ENCODE measurements at places on chromosomes 4 and X.

GRCh38 chr4:12207396-12207795, 778.7 kb upstream of the HS3ST1 start:
- DNase-seq, result no peak

DNA sequence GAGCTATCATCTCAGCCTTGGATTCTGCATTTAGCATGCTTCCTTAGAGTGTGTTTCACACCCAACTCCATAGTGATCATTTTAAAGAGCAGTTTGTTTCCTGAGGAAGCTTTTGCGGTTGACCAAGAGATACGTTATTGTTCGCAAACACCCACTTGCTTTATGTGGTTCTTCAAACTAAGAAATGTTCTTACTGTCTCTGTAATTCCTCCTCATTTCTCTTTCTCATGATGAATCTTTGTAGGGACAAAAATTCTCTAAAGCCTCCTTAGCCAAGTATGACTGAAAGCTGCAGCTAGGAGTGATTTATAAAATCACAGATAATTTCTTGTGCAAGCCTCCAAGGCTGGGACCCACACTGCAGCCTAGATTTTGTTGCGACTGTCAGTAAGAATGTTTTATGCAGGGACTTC, 10.0 kb downstream of the TNIP3 start:
- DNase-seq, result peak; percentile 38

DNA sequence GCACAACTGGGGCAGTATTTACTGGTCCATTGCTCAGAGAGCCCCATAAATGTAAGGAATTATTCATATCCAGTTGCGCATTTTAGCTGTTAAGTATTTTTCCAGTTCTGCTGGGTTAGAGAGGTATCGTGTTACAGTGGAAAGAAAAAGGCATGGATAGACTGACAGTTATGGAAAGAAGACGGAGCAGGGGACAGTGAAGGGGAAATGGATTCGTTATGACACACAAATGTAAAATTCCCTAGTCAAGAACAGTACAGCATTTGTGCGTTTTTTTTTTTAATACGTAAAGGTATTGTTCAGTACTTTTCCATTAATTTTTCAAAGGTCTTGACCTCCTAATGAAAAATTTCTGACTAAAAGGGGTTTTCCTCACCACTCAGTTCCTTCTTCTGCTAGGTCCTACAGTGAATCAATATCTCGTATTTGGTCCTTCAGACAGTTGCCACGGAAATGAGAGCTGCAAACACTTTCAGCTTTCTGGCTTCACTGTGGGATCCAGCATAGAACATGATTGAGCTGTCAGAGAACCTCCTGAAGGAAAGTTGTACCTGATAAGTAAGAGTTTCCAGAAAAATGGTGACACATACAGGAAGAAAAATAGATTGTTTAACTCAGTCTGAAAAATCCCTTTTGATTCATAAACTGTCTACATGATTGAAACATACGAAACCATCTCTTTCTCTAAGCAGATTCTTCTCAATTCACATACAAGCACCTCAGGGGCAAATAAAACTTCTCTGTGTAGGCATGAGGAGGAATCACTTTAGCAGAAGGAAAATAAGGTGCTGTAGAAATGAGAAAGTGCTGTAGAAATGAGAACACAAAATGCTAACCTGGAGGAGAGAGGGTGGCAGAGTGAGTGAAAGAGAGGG, 21.8 kb upstream of the BBS12 start:
- DNase-seq, result no peak

DNA sequence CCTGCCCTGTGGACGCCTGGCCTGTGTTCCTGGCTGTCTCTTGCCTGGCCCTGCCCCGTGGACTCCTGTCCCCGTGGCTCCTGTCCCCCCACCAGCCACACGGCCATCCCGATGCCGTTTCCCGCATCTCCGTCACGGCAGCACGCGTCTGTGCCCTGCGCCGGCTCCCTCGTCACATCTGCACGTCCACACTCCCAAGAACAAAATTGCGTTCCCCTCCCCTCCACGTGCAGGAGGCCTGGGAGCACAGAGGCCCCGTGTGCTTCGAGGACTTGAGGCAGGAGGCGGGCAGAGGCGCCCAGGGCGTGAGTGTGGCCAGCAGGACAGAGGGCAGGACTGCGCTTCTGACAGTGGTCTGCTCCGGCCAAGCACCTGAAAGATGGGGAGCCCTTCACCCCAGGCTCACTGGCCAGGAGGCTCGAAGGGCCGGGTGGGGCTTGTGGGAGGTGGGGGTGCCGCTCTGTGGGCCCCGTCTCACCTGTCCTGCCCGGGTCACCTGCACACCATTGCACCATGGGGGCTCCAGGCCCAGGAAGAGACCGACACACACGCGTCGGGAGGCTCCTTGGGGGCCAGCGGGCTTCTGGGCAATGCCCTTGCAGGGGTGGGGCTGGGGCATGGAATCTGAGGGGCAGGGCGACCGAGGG, 17.3 kb downstream of the FGFRL1 start:
- no peak for DNase-seq

GRCh38 chr4:71259911-71260331, 78.9 kb upstream of the SLC4A4 start:
- no peak for DNase-seq

- no peak for DNase-seq
Observed at GRCh38 chrX:103805860-103806259, 26.2 kb downstream of the RAB9B start.

DNA sequence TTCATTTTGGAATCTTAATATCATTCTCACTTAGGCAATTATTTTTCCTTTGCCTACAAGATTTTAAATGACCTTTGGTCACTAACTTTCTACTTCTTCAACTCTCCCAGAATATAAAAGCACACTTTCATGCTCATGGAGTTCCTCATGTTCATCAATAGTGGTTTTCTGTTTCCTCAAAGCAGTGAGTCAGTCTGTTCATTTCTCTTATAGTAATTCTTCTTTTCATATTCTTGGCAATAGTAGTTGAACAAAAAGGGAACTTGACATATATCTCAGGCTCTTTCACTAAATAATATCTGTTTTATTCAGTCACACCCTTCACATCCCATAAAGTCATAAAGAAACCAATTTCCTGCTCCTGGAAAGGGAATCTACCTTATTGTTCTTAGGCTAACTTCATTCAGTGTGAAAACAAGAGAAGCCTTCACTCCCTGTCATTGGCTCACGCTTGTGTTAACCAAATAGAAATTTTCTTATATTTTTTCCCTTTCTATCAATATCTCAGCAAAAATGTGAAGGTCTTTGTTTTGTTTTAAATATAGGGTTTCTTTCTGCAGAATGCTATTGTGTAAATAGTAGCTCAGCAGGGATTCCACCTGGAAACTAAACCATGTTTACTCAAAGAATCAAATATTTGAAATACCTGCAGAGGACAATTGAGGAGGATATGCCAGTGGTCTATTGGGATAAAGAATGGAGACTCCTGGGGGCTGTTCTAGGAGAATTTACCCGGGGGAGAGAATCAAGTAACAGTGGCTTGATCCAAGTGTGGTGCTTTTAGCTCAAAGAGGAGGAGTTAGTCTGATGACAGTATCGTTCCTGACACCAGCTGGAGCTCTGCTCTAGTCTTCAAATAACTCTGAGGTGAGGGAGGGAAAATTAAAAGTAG, 13.4 kb upstream of the TNIP3 start:
- DNase-seq, result no peak

DNA sequence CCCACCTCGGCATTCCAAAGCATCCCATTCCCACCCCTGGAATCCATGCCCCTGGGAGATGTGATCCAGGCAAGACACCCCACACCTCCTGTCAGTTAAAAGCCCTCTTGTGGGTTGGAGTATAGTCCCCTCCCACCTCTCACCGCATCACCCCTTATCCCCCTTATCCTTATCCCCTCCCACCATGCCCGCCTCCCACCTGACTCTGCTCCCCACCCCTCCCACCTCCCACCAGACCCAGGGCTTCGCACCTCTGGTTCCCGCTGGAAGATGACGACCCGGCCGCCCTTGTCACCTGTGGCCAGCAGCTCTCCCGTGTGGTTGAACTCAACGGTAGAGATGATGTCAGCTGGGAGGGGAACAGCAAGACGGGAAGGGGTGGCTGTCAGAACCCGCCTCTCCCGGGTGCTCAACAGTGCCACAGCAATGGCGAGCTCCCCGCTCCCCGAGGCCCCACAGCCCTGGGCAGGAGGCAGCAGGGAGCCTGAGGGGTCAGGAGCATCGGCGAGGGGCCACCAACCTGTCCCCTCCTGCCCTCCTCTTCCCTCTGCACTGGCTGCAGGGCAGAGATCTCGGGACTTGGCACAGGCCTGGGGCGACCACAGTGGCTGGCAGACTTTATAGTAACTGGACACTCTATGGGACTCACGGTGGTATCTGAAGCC, 91.5 kb downstream of the PPP2R2C start:
- DNase-seq, result no peak

- DNase-seq, result peak; percentile 81
Observed at GRCh38 chr4:128782076-128782715, 27.3 kb upstream of the JADE1 start.

- DNase-seq, result no peak
Observed at GRCh38 chrX:49019599-49020249, 17.7 kb upstream of the GRIPAP1 start.

- DNase-seq, result no peak
Observed at GRCh38 chr4:143455211-143455610, 58.3 kb upstream of the SMARCA5 start.

DNA sequence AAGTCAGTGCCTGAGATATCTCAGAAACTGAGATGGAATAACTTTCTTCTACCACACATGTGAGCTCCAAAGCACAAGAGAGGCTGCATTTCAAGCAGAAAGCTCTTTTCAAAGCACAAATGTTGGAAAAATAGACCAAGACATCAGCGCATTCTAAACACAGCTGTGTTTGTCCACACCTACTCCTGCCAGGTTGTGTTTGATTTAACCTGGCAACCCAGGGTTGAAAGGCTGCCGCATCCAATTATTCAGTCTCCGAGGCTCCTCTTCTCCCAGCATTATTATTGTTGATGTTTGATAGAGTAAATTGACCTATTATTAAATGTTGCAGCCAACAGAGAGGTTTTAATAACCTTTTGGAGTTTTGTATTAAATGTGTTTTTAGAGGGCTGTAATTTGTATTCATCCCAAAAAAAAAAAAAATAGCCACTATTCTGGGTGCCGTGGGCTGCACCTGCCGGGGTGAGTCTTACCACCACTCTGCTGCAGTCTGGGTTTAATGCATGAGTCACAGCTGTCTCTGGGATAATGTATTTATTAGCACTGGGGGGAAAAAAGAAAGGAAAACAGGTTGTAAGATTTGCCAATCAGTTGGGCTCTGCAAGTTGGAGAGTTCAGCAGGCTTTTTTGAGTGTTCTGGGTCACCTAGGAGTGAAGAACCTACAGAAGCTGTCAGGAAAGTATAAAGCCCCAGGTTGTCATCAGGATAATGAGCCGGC, 105.2 kb upstream of the NOCT start:
- DNase-seq, result no peak

DNA sequence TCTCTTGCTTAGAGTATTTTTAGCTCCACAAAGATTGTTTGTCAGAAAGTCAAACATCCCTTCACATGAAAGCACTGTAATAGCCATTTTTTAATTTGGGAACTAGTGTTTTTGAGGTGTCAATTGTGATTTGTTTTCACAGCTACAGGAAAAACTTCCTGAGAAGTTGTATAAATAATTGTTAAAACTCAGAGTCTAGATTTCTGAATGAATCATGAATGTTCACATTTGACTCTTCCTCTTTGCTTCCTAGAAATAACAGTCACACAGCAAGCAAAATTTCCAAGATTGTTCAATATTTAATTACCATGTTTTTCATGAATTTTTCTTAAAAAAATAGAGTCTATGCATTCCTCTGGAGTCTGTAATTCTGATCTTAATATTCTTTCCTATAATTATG, 156.9 kb upstream of the SLC7A11 start:
- DNase-seq, result no peak

DNA sequence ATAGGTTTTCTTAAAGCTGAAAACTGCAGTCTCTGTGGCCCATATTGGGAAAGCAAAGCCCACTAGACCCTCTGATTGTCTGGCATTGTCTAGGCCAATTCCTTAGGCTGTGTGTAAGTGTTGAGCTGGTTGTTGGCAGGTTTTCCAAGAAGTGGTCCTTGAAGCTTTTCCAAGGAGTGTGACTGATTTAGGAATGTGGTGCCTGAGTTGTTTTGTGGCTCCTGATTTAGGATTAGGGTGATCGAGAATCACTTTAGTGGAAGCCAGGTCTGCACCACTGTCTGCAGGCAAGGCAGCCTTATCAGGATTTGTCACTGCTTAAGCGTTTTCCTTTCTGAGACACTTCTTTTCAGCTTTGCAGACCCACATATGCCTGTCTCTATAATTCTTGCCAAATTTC, 339.0 kb upstream of the DDX53 start:
- no peak for DNase-seq

DNA sequence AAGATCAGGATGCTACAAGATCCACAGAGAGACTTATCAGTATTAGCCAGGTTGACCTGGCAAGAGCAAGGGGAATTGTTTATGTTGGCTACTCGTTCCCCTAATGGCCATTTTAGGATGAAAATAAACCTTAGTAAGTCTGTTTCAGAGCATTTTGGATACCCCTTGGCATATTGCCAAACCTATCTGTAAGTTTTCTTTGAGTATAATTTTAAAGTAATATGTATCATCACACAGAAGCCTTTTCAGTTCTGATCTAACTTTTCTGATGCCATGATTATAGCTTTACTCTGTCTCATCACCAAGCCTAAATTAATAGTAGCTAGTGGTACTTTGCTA, 99.7 kb downstream of the TSPAN7 start:
- DNase-seq, result no peak
